ENCODE measurements at places on chromosomes 4 and X. TPM values are rescaled to one million over a fixed set of nuclear protein-coding genes. Genes with fewer than 3 reads are reported as not detected.

MORC4 gene
- total RNA-seq: 16.8 TPM

CT45A5 gene
- not detected for total RNA-seq

TRIML2 gene
- total RNA-seq: not detected

CSAG2 gene
- not detected for total RNA-seq

CTAG2 gene
- total RNA-seq: not detected

ATP8A1 gene
- 11.8 TPM for total RNA-seq

MAOB gene
- total RNA-seq: 9.9 TPM

IBSP gene
- total RNA-seq: not detected

DMP1 gene
- total RNA-seq: not detected

ADAM29 gene
- total RNA-seq: not detected

MEPE gene
- total RNA-seq: not detected
